Fibroblast of gingiva (primary cell): ENCODE measurements at places on chromosomes 2 and 18.

DNA sequence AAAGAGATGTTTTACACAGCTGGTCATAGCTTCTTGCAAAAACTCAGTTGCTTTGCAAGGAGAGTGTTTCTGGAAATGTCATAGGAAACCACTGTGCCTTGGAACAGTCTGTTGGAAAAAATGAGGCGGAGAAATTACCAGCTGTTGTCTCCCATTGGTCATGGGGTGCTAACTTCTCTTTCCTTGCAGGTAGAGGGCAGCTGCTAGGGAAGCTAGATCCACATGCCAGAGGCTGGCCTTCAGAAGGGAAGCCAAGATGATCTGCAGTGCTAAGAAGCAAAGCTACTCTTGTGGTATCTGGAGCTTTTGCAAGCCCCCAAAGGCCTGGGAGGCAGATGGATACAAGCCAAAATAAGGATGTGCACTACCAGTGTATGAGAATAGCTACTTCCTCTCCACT, 34.8 kb upstream of the LAMA1 start:
- DNase-seq, result peak; percentile 30

DNA sequence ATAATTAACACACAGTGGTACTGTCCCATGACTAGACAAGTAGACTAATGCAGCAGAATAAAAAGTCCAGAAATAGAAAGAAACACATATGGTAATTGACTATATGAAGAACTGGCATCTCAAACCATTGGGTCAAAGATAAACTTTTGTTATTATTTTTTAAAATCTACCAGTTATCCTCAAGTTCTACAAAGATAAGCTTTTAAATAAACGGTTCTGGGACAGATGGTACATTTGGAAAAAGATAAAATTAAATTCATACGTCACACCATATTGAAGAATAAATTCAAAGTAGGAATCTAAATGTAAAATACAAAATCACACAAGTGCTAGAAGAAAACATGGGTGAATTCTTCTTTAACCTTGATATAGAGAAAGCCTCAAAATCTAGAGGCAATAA, 37.6 kb upstream of the PLEKHM3 start:
- DNase-seq, result no peak

GRCh38 chr2:235626658-235627057, 132.8 kb downstream of the AGAP1 start:
- DNase-seq, result no peak

GRCh38 chr2:96100893-96101304, 15.5 kb downstream of the ADRA2B start:
- DNase-seq, result no peak

DNA sequence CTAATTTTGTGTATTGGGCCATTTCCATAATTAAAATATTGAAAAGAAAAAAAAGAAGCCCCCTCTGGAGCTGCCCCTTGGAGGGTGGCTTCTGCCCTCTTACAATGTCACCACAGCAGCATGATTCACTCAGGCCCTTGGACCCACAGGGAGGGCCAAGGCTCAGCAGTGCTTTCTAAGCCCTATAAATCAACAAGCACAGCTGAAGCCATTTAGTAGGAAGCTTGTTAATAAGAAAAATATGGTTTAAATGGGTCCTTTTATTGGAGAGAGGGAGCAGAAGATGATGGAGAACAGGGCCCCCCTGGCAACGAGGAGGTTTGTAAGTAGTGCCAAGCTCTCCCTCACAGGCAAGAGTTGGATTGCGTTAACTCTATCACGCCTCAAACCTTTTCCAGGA, 107.6 kb upstream of the FZD7 start:
- no peak for DNase-seq

DNA sequence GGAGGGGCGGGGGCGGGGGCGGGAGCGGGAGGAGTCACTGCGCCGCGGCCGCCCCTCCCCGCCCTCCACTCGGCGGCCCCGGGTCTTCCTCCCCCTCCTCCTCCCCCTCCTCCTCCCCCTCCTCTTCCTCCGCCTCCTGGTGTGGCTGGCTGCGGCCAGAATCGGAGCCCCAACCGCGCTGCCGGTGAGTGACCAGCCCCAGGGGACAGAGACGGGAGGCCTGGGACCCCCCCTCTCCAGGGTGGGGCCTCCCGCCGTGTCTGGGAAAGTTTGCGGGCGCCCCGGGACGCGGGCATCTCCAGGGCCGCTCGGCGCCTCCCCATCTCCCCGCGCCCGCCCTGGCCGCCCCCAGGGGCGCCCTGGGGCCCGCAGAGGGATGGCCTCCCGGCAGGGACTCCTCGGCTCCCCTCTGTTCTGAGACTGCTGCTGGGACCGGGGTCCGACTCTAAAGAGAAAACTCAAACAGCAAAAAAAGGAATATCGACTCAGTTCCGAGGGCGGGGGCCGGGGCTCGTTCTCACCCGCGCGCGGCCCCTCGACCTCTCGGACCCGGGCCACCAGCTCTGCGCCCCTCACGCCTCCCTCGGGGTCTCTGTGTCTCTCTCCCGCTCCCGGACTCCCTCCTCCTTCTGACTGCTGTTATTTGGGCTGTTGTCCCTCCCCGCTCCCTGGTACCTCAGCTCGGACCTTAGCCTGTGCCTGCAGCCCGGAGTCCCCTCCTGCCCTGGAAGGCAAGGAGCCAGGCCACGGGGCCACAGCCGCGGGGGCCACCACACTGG, at the start of gene STON1:
STON1 (plus strand) TSS at position 122 of the 779 bp plus-strand sequence. CDS start 50,480 bp downstream, outside the sequence.
- DNase-seq, result peak; percentile 78

DNA sequence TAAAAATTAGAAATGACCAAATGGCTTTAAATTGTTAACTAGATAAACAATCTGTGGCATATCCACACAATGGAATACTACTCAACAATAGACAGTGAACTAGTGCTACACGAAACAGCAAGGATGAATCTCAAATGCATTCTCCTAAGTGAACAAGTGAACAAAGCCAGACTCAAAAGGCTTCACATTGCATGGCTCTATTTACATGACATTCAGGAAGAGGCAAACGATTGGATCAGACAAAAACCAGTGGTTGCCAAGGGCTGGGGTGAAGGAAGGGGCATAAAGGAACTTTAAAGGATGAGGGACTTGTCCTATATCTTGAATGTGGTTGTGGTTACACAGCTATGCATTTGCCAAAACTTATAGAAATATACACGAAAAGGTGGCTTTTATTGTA, 184.3 kb downstream of the RPIA start:
- no peak for DNase-seq

GRCh38 chr2:224938651-224939182, 103.6 kb downstream of the DOCK10 start:
- no peak for DNase-seq

- DNase-seq, result no peak
These were observed 27.9 kb upstream of the EPB41L3 start for GRCh38 chr18:5571666-5572065.

DNA sequence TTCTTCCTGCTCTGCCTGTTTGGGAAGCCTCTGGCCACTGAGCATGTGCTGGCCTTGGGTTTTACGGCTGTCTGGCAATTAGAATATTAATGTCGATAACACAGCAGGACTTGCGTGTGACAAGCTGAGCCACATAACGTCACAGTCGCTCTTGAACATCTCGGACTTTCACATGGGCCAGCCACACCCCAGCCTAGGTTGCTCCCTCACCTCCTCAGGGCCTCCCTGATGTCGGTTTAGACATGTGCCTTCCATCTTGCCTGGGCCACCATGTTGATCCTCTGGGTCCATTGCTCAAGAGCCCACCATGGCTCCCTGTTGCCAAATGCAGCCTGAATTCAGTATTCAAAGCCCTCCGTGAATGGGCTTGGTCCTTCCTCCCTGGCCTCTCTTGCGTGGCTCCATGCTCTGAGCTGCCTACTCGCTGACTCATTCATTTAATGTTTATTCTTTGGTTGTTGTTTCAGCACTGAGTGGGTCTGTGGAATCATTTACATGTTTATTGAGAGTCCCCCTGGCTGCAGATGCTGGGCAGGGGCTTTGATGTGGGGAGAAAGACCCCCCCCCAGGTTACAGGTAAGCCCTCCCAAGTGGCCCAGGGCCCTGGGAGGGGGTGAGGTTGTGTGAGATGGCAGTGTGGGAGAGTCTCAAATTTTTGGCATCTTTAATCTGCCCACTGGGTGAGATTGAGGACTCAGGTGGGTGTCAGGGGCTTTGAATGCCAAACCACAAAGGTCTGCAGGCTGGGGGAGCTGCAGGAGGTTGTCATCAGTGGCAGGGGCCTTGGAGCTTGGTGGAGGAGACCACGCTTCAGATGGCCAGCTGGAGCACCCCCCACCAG, 62.0 kb downstream of the ODC1 start:
- peak; percentile 71 for DNase-seq

- DNase-seq, result peak; percentile 54
These were observed 11.4 kb downstream of the RAB31 start for GRCh38 chr18:9719421-9719981.

DNA sequence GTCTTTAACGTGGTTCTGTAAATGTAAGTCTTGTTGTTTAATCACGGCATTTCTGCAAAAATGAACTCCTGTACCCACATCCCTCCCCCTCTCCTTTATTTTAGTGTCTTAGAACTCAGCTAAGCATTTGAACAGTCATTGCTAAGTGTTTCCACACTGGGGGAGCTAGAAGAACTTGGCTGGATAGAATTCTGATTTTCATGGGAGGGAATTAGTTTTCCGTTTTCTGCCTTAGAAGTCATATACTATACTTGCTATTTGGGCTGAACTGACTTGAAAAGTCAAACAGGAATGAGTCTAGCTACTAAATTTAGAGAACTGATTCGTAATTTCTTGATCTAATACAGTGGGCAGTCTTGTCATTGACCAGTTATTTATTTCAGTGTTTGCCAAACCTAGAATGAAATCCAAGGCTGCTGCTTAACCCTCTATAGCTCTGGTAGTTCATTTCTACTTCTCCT, 61.1 kb downstream of the FMNL2 start:
- DNase-seq, result peak; percentile 43

- DNase-seq, result no peak
These were observed 663 bp downstream of the RHBDD1 start for GRCh38 chr2:226836548-226836885.

DNA sequence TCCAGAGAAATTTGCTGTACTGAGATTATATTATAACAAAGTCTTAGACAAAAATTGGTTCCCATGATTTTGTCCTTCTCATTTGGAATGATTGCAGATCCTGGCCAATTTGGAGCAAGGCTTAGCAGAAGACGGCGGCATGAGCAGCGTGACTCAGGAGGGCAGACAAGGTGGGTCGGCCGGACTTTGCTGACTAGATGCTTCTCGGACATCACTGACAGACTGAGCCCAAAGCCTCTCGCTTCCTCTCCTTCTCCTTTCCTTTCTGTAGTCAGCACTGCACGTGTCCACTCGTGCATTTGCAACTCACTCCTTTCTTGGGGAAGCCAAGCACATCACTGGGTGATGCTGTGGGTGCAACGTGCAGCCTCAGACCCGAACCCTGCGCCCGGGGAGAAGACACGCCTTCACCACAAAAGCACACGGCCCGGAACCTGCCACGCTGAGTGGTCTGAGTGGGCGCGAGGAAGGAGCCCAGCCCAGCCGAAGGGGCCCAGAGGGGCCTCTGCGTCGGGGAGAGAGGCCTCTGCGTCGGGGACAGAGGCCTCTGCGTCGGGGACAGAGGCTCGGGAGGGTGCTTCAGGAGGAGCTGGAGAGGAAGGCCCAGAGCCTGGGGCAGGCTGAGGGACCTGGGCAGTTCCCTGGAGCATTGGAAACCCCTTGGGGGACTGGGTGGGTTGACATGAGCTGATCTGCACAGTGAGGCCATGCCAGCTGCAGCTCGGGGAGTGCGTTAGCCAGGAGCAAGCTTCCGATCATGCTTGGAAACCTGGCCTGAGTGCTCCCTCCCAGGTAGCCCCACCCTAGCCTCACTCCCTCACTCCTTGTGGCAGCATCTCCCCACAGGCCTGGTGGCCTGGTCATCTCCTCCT, 61.6 kb downstream of the ADI1 start:
- no peak for DNase-seq

GRCh38 chr2:59297816-59298215, 1056.7 kb upstream of the FANCL start:
- DNase-seq, result no peak

GRCh38 chr2:98468621-98469236, 24.1 kb downstream of the INPP4A start:
- DNase-seq, result no peak

GRCh38 chr2:163370169-163370886, 365.5 kb downstream of the FIGN start:
- DNase-seq, result no peak

- DNase-seq, result no peak
These were observed 53.3 kb downstream of the DTNB start for GRCh38 chr2:25620077-25620476.

- DNase-seq, result no peak
These were observed 128.6 kb downstream of the SH3RF3 start for GRCh38 chr2:109257653-109258052.

DNA sequence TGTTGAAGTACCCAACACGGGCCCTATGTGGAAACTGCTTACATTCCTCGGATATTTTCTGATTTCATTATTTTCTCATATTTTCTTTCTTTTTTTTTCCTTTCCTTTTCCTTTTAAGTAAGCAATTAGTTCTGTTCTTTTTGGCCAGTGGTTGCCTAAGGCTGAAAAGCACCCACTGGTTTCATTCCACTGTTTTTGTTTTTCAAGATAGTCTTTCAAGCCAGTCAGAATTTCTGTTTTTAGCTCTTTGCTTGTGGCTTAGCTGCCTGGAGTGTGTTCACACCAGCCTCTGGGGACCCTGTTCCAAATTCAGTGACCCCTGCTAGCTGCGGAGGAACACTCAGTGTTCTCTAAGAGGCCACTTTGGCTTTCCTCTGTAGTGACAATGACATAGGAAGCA, 73.6 kb downstream of the NRP2 start:
- DNase-seq, result peak; percentile 73

DNA sequence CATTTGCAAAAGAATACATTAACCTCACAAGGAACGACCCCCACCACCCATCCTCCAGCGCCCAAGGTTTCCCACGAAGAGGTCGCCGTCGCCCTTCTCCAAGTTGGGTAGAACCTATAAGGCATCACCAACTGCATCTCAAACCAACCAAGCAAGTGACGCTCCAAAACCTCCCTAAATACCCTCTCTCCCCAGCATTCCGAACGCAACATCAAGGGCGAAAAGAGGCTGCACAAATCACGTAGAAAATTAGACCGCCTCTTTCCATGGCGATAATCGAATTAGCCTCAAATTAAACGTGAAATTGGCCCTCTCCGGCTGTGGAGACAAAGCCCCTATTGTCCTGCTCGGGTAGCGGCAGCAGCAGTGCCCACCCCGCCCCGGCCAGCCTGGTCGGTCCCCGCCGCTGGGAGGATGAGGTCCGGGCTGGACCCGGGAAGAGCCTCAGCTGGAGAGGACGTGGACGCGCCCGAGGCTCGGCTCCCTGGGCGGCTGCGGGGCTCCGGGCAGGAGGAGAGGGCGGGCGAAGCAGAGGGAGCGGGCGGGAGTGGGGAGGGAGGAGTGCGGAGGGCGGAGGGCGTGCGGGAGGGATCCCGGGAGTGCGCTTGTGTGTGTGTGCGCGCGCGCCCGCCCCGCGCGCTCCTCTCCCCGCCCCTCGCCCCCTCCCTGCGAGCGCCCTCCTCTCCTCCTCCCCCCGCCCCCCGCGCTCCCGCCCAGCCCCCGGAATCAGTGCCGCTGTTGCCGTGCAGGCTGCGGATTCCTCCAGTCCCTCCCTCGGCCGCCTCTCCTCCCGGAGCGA, at the start of gene SPTBN1:
SPTBN1 (plus strand) TSS at position 765 of the 799 bp plus-strand sequence. CDS start 70,092 bp downstream, outside the sequence.
- peak; percentile 96 for DNase-seq

DNA sequence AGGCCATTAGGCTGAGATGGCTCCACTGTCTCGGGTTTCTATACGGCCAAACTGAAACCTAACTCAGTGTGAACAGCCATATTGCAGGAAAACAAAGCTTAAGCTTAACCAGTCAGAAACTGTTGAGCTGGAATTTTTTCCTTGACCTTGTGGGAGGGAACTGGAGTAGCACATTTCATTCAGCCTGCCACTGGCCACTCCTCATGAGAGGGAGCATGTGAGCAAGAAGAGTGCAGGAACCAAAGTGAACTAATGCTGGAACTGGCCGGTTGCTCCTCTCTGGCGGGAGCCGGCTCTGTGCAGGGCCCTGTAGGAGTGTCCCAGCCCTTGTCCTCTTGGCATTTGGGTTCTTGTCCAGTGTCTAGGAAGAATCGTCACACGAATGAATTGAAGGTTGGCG, 5.9 kb upstream of the POLE4 start:
- DNase-seq, result no peak
